ENCODE measurements at places on chromosomes 5 and 9.

GRCh38 chr5:37308793-37309192, 59.6 kb upstream of the CPLANE1 start:
- peak; percentile 33 for DNase-seq

GRCh38 chr5:119631660-119632059, 2.3 kb downstream of the FAM170A start:
- DNase-seq, result no peak

GRCh38 chr5:124193371-124193789, 553.1 kb downstream of the ZNF608 start:
- peak; percentile 75 for DNase-seq

GRCh38 chr5:59449905-59450644, 443.5 kb downstream of the PDE4D start:
- no peak for DNase-seq
